Type B pancreatic cell (in vitro differentiated cells): ENCODE measurements at places on chromosomes 13 and 19. TPM values are rescaled to one million over a fixed set of nuclear protein-coding genes. Genes with fewer than 3 reads are reported as not detected.

The ARHGAP33 gene
- total RNA-seq: 16.3 and 71.8 TPM in 2 replicates

The PDCD5 gene
- total RNA-seq: 76.3 and 123 TPM in 2 replicates

The CGB5 gene
- total RNA-seq: 6.7 TPM in 1 of 2 replicates, not detected in the other

DNA sequence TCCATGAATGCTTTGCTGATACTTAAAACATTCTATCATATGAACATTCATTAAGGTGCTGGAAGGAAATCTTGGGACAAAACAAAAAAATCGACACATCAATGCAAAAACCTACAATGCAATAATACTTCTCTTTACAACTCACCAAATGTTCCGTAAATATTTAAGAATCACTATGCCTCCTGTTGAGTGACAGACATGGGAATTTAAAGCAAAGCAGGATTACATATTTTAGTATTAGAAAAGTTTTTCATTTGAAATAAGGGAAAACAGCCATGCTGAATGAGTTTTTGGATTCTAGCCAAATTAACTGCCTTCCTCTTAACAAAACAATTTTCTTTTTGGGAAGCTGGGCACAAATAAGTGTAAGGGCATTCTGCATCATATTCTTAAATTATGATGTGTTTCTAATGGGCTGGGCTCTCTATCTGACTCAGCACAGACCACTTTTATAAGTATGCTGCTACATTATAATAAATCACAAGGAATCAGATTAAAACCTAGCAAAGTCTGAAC is 93.7 kb downstream of the RBM26 start:
- DNase-seq: no peak

GRCh38 chr19:4009990-4010807 is 2.7 kb downstream of the PIAS4 start:
- DNase-seq: no peak

- no peak for DNase-seq
These were observed 38.7 kb downstream of the KLF2 start for GRCh38 chr19:16363133-16363851.

GRCh38 chr19:28498404-28498976 is 714.5 kb downstream of the UQCRFS1 start:
- no peak for DNase-seq

DNA sequence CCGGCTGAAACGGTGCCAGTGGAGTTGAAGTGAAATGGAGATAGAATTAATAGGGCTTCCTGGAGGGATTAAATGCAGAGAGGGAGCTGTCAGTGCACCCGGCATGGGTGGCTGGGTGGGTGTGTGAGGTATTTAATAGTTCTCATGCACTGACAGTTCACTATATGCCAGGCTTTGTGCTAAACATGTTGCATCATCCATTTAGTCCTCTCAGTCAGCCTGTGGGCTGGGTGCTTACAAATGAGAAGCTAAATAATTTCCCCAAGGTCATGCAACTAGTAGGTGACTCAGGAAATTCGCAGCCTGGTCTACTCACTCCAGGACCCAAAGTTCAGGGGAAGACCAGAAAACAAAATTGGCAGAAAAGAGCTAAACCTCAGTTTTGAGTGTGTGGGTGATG is 63.5 kb upstream of the SPATA13 start:
- no peak for DNase-seq

DNA sequence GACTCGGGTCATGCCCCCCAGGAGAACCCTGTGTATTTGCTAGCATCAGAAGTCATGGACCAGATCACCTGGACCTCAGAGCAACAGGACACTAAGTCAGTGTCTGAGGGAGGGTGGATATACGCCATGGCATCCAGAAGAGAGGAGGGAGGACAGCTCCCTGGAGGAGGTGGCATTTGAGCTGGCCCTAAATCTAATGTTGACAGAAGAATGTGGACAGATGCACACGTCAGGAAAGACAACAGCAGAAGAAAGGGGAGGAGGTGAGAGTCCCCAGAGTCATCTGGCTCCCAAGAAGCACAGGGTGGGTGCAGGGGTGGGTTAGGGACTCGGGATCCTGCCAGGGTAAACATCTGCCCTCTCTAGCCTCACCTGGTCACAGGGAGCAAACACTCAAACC is 24.5 kb upstream of the CCNE1 start:
- no peak for DNase-seq

GRCh38 chr13:34731486-34731885 is 210.6 kb upstream of the NBEA start:
- DNase-seq: no peak

GRCh38 chr13:98869408-98870090 is 108.3 kb downstream of the DOCK9 start:
- no peak for DNase-seq
